HAP-1 (cell line): ENCODE measurements at places on chromosomes 3 and 15.

DNA sequence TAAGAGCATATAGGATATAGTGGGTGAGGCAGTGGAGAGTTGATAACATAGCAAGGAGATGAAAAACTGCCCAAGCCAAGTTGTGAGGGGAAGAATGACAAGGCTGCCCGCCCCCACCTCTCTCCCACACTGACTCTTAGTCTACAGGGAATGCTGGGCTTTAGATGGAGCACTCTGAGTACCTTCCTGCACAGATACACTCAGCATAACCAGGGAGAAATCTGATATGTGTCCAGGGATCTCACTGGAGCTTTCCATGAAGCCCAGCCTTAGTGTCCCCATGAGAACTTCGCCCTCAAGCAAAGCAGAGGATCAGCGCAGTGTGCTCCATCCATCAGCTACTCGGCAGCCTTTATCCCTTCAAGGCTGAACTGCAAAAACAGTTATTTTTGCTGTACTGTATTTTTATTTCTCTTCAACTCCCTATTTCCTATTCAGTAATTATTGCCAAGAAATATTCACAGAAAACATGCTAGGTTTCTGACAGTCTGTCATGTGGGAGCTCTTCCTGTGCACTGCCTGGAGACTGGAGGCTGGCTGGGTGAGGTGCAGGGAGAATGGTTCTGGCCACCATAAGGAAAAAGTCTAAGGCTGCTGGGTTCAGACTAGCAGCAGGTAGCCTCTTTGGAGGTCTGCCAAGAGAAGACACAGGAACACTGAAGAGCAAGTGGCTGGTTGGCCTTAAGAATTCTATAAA, 475.2 kb upstream of the PPP2R3A start:
- DNase-seq, result no peak

- no peak for DNase-seq
Observed at GRCh38 chr3:55094676-55095075, 166.8 kb upstream of the LRTM1 start.

- no peak for DNase-seq
Observed at GRCh38 chr3:64561325-64561843, 126.4 kb downstream of the ADAMTS9 start.

GRCh38 chr3:39541917-39542329, 74.4 kb downstream of the MOBP start:
- DNase-seq, result peak; percentile 53

- DNase-seq, result no peak
Observed at GRCh38 chr15:98070137-98070536, 109.6 kb downstream of the ARRDC4 start.

DNA sequence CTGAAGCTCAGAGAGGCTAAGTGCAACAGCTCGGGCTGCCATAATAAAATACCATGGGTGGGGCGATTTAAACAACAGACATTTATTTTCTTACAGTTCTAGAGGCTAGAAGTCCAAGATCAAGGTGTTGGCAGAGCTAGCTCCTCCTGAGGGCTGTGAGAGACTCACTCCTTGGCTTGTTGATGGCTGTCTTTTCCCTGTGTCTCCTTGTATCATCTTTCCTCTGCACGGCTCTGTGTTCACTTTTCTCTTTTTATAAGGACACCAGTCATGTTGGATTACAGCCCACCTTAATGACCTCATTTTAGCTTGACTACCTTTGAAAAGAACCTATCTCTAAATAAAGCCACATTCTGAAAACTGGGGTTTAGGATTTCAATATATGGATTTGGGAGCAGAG, 129.7 kb downstream of the RPL22L1 start:
- DNase-seq, result no peak

- no peak for DNase-seq
Observed at GRCh38 chr15:40263024-40263754, 19.7 kb downstream of the ANKRD63 start.

DNA sequence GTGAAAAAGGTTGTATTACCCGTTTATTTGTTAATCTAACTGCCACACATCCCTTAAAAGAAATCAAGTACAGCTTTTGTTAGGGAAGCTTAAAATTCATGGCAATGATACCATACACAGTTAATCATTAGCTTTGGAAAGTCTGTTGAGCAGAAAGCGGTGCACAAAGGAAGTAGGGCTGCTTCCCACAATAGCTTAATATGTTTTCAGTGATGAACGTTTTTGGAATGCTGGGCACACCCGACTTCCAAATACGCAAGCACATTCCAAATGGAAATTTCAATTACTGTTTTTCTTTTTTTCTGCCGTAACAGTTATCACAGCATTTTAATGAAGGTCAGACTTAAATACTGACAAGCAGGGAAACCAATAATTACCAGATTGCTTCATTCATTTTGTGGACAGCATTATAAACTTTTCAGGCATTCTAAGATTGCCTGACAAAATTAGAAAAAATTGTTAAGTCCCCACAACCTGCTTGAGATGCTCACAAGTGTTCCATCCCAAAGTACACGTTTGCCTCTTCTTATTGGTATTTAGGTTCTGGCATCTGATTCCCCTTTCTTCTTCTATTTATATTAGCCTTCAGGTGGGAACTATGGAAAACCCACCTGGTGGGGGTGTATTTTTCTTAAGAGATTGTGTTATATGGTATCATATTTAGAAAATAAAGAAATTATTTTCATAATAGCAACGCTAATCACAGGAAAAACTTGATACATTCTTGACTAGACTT, 1.1 kb upstream of the ECT2 start:
- peak; percentile 58 for DNase-seq

GRCh38 chr3:112362221-112362620, 29.3 kb downstream of the CD200 start:
- no peak for DNase-seq

GRCh38 chr15:63403254-63403945, 21.8 kb upstream of the CA12 start:
- DNase-seq, result no peak

- DNase-seq, result no peak
Observed at GRCh38 chr15:101148166-101148880, 103.5 kb downstream of the CHSY1 start.

DNA sequence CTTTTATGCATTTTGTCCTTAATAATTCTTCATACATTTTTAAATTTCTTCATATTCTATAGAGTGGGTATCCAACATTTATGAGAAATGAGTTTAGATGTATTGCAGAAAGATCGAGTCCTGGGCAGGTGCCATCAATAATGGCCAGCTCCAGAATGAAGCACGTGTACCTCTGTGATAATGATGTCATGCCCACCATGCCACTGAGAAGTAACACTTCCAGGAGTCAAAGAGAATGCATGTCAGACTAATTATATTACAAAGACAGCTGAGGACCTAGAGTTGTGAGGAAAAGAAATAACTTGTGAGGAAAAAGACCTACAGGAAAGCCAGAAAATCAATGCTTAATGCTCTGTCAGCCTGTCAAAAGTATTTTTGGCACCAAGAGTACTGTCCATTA, 157.4 kb upstream of the P2RY1 start:
- DNase-seq, result no peak
